Breast epithelium (tissue), 4 donors: ENCODE measurements at places on chromosomes 2 and 18. TPM values are rescaled to one million over a fixed set of nuclear protein-coding genes. Genes with fewer than 3 reads are reported as not detected.
A peak's percentile ranks its signal among the peaks of the same experiment; 100 is the strongest.

- DNase-seq, result no peak
- no peaks in the 10 kb centered on the region for H3K27me3 ChIP-seq
- H3K4me1 ChIP-seq, result no peaks in the 10 kb centered on the region
- H3K27ac ChIP-seq, result no peak overlapping the region
- H3K4me3 ChIP-seq, result no peak overlapping the region
- no peaks in the 10 kb centered on the region for H3K36me3 ChIP-seq
Observed at GRCh38 chr2:164314148-164314547, 307.1 kb downstream of the GRB14 start.

DNA sequence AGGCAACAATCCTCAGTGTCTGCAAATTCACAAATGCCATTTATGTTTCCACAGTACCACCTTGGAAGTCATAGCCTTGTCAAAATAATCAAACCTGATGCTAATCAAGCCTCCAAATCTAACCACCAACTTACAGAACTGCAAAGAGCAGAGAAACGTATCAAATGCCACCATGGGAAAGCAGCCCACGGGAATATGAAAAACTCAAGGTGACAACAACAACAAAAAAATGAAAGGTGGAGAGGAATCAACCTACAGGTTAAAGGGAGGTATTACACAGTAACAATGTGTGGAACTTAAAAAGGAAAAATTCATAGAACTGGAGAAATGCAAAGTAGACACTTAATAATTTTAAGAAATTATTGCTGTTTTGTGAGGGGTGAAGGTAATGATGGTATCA lies 46.7 kb downstream of the CD226 start:
- no peak for DNase-seq
- H3K4me1 ChIP-seq, result no peaks in the 10 kb centered on the region
- no peak overlapping the region for H3K4me3 ChIP-seq
- H3K27ac ChIP-seq, result no peak overlapping the region
- H3K36me3 ChIP-seq, result no peaks in the 10 kb centered on the region

- no peak overlapping the region for H3K27ac ChIP-seq
- no peak for DNase-seq
- H3K4me3 ChIP-seq, result no peak overlapping the region
- no peaks in the 10 kb centered on the region for H3K36me3 ChIP-seq
Observed at GRCh38 chr2:101828673-101829334, 131.3 kb downstream of the MAP4K4 start.

- no peak for DNase-seq
- H3K36me3 ChIP-seq, result no peaks in the 10 kb centered on the region
- H3K4me3 ChIP-seq, result no peak overlapping the region
- no peak overlapping the region for H3K27ac ChIP-seq
- H3K4me1 ChIP-seq, result no peaks in the 10 kb centered on the region
Observed at GRCh38 chr2:43191947-43192516, 34.4 kb downstream of the ZFP36L2 start.

DNA sequence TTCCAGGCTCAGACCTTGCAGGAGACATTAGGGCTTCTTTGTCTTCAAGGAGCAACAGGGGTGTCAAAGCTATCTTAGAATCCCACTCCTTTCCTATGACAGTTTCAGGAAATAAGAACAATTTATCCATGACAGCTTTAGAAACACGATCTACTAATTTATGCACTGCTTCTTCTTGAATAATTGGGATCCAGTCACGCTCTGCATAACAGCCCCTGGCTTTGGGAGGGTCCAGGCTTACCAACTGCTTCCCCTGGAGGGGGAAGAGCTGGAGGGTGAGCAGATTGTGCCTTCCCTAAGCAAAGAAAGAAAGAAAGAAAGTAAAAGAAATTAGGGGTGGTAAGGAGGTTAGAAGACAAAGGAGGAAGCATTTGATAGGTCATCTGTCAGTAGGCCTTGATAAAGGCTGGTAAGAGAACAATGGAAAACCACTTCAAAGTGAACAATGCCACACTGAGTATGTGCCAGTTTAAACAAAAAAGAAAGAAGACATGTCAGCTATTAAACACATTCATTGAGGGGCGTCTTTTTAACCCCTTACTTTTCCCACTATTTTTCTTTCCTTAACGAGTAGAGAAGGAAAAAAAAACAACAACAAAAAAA lies 327.6 kb downstream of the DCC start:
- no peaks in the 10 kb centered on the region for H3K4me1 ChIP-seq
- H3K27ac ChIP-seq, result no peak overlapping the region
- H3K4me3 ChIP-seq, result no peak overlapping the region
- no peaks in the 10 kb centered on the region for H3K36me3 ChIP-seq
- no peaks in the 10 kb centered on the region for H3K27me3 ChIP-seq

- H3K27ac ChIP-seq, result no peak overlapping the region
- no peak for DNase-seq
- H3K36me3 ChIP-seq, result no peaks in the 10 kb centered on the region
- H3K4me3 ChIP-seq, result no peak overlapping the region
Observed at GRCh38 chr18:25019931-25020330, 332.0 kb downstream of the ZNF521 start.

DNA sequence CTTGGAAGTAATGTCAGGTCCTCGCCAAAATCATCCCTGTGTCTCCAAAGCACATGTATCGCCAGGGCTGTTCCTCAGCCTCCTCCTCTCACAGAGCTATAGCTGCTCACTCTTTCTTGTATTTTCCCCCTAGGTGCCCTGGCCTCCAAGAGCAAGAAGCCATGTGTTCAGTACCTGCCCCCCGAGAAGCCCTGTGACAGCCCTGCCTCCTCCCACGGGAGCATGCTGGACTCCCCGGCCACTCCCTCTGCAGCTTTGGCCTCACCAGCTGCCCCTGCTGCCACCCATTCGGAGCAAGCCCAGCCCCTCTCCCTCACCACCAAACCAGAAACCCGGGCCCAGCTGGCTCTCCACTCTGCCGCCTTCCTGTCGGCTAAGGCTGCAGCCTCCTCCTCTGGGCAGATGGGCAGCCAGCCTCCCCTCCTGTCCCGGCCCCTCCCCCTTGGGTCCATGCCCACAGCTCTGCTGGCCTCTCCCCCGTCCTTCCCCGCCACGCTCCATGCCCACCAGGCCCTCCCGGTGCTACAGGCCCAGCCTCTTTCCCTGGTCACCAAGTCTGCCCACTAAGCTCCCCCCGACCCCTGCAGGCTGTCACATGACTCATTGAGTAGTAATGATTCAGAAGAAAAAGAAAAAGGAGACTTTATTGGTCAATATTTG lies 18.8 kb downstream of the TGOLN2 start:
- peaks cover 6% of the 10 kb centered on the region for H3K36me3 ChIP-seq
- peak overlapping the region; percentile 69 for H3K27ac ChIP-seq
- no peak for DNase-seq
- no peaks in the 10 kb centered on the region for H3K4me1 ChIP-seq
- H3K4me3 ChIP-seq, result no peak overlapping the region

DNA sequence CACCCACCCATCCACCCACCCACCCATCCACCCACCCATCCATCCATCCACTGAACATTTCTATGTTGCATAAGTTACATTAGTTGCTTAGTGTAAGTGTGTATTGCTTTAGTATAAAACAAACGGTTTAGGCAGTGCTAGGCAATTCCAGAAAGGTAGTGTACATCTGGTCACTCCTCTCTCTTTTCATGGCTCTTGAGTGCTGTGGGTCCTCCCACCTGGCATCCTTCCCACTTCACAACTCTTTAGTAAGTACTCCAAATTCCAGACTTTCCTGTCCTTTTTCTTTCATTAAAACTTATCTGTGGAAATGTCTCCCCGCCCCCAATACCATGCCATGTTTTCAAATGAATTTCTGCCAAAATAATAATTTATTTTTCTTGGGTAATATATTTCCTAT lies 122.5 kb downstream of the PLEKHM3 start:
- no peak for DNase-seq
- no peak overlapping the region for H3K4me3 ChIP-seq
- H3K36me3 ChIP-seq, result no peaks in the 10 kb centered on the region

DNA sequence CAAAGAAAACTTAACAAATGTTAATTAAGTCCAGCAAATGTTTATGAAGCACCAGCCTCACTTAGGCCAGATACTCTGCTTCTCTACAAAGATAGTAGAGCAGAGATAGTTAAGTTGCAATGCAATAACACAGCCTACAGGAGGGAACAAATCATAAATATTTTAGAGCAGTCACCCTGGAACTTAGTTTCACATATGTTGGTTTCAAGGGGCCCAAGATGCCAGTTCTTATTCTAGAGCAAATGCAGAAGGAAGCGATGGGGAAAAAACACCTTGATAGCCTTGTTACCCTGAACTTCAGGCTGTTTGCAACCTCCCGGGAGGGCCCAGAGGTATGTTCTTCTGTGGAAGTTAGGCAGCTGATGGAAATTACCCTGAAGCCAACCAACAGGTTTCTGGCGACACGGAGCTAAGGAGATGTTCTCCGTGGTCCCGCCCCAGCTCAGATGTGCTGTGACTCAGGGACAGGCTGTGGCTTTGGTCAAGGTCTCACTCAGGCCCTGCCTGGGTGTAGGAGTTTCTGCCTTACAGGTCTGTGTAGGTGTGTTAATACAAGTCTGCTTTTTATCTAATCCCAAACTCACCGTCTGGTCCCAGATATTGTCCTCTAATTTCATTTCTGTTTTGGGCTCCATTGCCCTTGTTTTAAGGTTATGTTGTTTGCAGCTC lies 3.8 kb downstream of the CTIF start:
- no peak overlapping the region for H3K4me3 ChIP-seq
- peaks cover 2% of the 10 kb centered on the region for H3K4me1 ChIP-seq
- H3K27me3 ChIP-seq, result no peaks in the 10 kb centered on the region
- H3K27ac ChIP-seq, result no peak overlapping the region
- DNase-seq, result no peak
- no peaks in the 10 kb centered on the region for H3K36me3 ChIP-seq

DNA sequence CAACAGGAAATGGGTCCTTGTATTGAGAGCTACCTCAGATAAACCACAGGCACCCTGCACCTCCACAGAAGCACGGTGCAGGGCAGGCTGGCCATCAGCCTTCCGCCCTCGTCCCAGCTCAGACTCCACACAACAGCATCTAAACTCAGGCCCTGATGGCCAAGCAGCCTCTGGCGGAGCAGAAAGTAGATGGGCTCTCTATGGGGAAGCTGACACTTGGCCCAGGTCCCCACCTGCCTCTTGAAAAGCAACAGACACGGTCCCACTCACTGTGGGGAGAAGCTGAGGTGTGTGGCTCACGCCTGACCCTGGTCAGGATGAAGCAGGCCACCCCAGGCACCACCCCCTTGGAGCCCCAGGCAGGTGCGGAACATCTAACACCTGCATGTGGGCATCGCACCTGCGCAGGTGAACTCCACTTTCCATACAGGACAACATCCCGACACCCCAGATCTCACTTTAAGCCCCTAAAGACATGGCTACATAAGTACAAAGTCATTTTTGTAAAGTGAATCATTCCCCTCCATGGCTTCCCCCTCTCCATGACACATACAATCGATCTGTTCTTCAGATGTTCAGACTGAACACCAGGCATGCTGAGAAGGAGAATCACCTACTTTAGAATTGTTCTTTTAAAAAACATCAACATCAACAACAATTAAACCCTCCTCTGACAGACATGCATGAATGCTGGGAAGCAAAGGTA lies 208.4 kb downstream of the ZBTB7C start:
- H3K4me3 ChIP-seq, result no peak overlapping the region
- H3K4me1 ChIP-seq, result no peaks in the 10 kb centered on the region
- peak; percentile 12 for DNase-seq
- no peaks in the 10 kb centered on the region for H3K27me3 ChIP-seq

DNA sequence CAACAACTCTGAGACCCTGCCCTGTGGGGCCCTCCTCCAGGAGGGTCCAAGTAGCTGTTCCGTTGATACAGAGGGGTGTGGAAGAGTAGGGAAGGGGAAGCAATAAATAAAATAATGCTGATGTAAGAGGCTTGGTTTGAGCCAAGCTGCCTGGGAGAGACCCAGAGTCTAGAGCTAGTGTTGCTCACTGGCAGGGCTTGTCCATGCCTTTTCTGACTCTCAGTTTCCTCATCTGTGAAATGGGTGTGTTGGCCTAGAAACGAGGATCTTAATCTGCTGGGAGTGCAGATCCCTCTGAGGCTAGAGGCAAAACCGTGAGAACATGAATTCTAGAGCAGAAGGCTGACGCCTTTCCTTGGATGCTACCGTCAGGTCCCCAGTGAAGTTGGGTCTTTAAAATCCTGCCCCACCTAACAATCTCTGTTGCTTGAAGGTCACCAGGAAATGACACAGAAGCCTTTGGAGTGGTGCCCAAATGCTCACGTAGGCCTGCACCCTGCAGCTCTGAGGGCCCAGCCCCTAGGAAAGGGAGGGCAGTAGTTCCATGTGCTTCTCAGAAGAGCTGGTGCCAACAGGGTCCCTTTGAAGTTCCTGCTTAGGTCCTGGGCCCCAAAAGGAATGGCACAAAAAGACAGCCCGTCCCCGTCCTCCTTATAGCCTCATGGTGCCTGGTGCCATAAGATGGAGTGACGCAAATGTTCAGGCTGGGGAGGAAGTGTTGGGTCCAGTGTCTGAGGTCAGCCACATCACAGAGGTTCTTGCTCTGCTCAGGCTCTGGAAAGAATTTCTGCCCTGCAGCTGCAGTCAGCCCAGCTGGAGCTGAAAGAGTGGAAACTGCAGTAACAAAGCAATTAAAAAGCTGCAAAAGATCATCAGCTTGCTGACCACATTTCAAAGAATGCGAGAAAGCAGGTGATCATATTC lies 73.2 kb upstream of the SMAD2 start:
- DNase-seq, result no peak
- H3K4me1 ChIP-seq, result no peaks in the 10 kb centered on the region
- H3K27ac ChIP-seq, result peak overlapping the region; percentile 73

DNA sequence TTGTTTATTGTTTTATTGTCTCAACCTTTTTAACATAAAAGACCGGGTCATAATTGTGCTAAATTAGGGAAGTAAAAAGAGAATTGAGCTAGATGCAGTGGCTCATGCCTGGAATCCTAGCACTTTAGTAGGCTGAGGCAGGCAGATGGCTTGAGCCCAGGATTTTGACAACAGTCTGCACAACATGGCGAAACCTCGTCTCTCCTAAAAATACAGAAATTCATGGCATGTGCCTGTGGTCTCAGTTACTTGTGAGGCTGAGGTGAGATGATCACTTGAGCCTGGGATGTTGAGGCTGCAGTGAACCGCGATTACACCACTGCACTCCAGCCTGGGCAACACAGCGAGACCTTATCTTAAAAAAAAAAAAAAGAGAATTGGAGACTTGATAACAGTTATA lies 104.2 kb upstream of the TTC27 start:
- no peaks in the 10 kb centered on the region for H3K27me3 ChIP-seq
- no peak overlapping the region for H3K27ac ChIP-seq
- H3K4me1 ChIP-seq, result no peaks in the 10 kb centered on the region
- no peaks in the 10 kb centered on the region for H3K36me3 ChIP-seq
- no peak for DNase-seq

- no peaks in the 10 kb centered on the region for H3K27me3 ChIP-seq
- no peaks in the 10 kb centered on the region for H3K4me1 ChIP-seq
- no peak overlapping the region for H3K27ac ChIP-seq
- H3K36me3 ChIP-seq, result no peaks in the 10 kb centered on the region
Observed at GRCh38 chr2:15378148-15378908, 182.8 kb downstream of the NBAS start.

- no peak overlapping the region for H3K27ac ChIP-seq
- no peaks in the 10 kb centered on the region for H3K4me1 ChIP-seq
- no peaks in the 10 kb centered on the region for H3K36me3 ChIP-seq
- H3K27me3 ChIP-seq, result no peaks in the 10 kb centered on the region
- no peak overlapping the region for H3K4me3 ChIP-seq
Observed at GRCh38 chr2:43592443-43592842, 3.4 kb downstream of the THADA start.

GRCh38 chr2:66688951-66689350 lies 254.0 kb downstream of the MEIS1 start:
- no peak overlapping the region for H3K4me3 ChIP-seq
- DNase-seq, result no peak
- peak overlapping the region; percentile 38 for H3K27ac ChIP-seq
- no peaks in the 10 kb centered on the region for H3K27me3 ChIP-seq
- H3K4me1 ChIP-seq, result no peaks in the 10 kb centered on the region

Gene ERMN
- total RNA-seq, result 2.2 TPM

Gene FOXI3
- total RNA-seq, result not detected

Gene CYS1
- 1.3 TPM for total RNA-seq

Gene RTP5
- total RNA-seq, result not detected

Gene PDE1A
- total RNA-seq, result 7.9 TPM

Gene PIKFYVE
- 45.1 TPM for total RNA-seq

Gene ALK
- total RNA-seq, result 0.33 TPM

Gene OBSL1
- 69.2 TPM for total RNA-seq
